ENCODE measurements at places on chromosomes 3 and 15.

GRCh38 chr15:70072479-70072878 is 25.2 kb downstream of the TLE3 start:
- DNase-seq, result no peak

DNA sequence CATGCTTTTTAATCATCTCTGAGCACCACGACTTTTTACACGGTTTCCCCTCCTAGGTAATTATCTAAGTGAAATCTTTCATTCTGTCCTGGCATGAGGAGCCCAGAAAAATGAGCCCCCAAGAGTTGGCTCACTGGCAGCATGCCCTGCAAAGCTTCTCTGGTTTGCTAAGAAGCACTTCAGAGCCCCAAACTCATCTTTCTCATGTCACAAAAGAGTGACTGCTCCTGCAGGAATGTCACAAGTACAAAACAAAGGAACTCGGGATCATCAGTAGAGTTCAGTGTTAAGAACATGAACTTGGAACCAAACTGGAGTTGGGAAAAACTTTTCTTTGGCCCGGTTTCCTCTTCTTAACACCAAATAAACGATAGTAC is 123.9 kb downstream of the FOXB1 start:
- peak; percentile 42 for DNase-seq

DNA sequence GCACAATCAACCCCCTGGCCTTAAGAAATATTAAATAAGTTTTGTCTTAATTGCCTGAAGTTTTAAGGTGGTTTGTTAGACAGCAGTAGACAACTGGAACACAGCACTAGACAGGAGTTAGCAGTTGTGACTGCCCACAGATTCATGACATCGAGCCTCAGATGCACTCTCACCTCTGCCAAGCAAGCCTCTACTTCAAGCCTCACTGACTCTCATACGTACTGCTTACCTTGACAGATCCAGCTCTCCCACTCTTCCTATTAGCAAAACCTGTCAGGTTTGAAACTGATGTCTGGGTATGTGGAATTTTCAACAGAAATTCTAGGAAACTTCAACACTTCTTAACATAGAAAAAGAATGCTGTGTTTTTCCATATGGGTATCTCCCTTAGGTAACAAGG is 382.9 kb upstream of the DPH6 start:
- no peak for DNase-seq

DNA sequence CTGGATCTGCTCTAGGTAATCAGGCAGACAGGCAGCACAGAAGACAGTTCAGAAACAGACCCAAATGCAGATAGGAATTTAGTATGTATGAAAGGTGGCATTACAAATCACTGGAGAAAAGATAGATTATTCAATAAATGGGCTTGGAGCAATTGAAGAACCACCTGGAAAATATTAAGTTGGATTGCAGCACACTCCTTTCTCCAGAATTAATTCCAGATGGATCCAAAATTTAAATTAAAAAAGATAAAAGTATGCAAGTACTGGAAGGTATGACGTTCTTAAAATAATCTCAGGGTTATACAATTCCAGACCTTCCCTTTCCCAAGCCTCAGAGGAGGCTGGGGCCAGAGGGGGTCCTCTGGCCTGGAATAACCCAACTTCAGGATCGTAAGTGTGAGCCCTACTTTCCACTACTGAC is 32.5 kb downstream of the HRH1 start:
- DNase-seq, result no peak

- no peak for DNase-seq
These were observed 579.0 kb upstream of the CBLB start for GRCh38 chr3:106447723-106448301.

- no peak for DNase-seq
These were observed 26.6 kb downstream of the CSTA start for GRCh38 chr3:122351612-122352011.

GRCh38 chr15:66701422-66702034 is 508 bp upstream of the SMAD6 start:
- no peak for DNase-seq

- DNase-seq, result peak; percentile 66
These were observed 39.0 kb downstream of the IL12A start for GRCh38 chr3:160027541-160028195.

GRCh38 chr3:197399486-197399885 is 101.1 kb upstream of the DLG1 start:
- no peak for DNase-seq

- no peak for DNase-seq
These were observed 45.4 kb downstream of the MAP6D1 start for GRCh38 chr3:183779896-183780465.

- no peak for DNase-seq
These were observed 89.7 kb upstream of the XCR1 start for GRCh38 chr3:46116996-46117395.

DNA sequence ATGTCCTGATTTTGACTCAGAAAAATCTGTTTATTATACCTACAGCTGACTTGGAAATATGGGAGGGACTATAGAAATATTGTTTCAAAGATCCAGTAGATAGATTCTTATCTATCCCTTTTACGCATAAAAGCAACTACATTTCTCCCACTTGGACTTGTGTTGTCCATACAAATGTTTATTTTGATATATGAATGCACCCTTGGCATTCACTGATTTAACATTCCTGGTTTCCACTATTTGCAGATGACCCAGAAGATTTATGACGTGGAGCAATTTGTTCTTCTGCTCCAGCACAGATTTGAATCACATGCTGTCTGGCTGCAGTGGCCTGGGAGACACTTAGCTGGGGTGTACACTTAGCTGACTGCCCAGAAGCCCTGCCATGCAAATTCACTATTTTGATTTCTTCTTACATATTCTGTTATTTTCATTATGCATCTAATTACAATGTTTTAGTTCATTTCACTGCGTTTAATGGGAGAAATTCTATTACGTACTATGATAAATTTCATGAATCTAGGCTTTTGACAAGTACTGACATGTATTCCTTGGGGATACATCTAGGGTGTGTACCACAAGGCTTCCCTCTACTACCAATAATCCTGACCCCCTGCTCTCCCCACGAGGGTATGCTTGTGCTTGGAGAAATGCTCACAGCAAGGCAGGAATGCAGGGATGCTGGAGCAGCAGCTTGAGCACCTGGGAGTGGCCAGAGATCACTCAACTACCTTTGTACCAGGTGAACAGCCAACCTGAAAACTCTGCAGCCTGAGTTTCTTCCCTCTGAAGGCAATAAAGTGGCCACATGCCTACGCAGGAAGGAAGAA is 223.6 kb upstream of the TBL1XR1 start:
- peak; percentile 19 for DNase-seq

GRCh38 chr15:63387748-63388493 is 6.3 kb upstream of the CA12 start:
- DNase-seq, result no peak

DNA sequence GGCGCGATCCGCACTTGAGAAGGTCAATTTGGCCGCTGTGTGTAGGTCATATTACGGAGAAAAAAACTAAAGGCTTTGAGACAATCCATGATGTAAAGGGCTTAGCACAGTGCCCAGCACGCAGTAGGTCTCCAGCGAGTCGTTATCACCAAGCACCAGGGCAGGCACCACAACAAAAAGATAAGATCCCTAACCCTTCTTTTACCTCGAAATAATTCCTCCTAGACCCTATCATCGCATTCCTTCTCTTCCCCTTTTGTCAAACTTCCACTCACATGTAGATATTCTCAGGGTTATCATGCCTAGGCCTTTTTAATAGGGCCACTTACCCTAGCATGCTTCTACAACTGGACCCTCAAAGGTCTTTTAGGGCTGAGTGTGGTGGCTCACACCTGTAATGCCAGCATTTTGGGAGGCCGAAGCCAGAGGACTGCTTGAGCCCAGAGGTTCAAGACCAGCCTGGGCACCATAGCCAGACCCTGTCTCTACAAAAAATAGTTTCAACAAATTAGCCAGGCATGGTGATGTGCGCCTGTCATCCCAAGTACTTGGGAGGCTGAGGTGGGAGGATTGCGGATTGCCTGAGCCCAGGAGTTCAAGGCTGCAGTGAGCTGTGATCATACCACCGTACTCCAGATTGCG is 13.5 kb downstream of the ZNF774 start:
- no peak for DNase-seq

- peak; percentile 2 for DNase-seq
These were observed 61.3 kb upstream of the TAMM41 start for GRCh38 chr3:11907667-11908660.

DNA sequence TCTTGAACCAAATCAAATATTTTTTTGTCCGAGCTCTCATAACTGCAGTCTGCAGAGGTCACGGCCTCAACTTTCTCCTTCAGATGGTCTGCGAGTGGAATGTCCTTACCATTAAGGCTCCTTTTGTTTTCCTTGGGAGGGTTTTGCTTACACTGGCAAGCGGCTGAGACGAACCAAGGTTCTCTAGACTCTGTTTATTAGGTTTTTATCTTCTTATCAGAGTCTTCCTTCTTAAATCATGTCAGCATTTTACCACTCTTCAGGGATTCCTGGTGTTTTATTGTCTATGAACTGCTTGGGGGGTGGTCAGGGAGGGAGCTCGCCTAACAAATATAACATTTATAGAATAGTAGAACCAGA is 773.7 kb upstream of the NR2F2 start:
- peak; percentile 52 for DNase-seq

DNA sequence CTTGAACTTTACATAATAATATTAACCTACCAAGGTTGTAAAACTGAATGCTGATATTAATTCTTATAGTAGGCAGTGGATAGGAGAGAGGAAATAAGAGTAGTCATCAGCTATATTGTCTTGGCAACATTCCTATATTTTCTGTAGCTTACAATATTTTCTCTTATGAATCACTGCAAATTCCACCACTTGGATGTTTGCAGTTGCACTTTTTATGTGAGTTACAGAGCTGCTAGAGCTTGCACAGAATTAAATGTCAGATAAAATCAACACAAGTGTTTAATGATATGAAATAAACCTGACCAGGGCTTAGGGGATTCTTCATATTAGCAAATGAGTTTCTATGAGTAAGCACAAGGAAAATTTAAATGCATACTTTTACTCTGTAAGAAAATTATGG is 1710.1 kb downstream of the SI start:
- peak; percentile 22 for DNase-seq

DNA sequence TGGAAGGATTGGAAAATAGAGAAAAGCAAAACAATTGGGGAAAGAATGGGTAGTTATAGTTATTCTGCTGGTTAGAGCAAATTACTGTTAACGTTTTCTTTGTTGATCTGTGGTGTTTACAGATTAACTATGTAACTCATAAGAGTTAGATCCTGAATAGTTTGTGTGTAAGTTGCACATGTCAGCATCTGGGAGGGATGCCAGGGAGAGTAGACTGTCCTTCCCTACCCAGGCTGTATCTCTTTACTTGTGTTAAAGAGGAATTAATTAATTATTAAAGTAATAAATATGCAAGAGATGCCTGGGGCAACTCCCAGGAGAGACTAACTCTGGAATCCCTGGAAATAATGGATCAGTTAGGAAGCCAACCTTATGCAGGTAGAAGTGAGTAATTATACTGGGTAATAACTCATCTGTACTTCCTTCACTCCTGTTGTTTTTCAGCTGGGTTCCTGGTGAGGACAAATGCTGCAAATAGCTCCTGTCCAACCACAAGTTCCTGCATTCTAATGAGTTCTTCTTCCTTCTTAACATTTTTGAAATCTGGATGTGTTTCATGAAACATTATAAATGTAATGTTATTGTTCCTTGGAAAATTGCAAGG is 18.9 kb downstream of the GHRL start:
- DNase-seq, result peak; percentile 25

DNA sequence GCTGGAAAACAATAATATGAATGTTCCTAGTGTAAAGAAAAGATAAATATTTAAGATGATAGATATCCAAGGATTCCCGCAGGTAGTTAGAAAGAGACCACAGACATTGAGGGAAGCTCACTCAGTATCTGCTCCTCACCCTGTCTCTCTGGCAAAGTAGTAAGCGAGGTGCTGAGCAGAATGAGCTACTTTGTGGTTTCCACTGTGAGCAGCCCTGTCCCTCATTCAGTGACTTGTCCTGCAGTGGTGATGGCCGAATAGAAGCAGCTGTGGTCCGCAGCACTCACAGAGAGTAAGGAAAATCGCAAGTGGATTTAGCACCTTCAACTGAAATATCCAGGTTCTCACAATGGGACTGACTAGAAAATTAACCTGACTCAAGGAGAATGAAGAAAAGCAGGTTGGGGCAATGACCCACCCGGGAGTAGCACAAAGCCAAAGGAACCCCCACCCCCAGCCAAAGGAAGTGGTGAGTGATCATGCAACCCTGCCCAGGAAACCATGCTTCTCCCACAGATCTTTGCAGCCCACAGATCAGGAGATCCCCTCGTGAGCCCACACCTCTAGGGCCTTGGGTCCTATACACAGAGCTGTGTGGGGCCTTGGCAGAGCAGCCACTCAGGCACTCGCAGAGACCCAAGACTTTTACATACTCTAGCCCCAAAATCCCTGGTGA is 21.8 kb upstream of the SLC25A38 start:
- no peak for DNase-seq

DNA sequence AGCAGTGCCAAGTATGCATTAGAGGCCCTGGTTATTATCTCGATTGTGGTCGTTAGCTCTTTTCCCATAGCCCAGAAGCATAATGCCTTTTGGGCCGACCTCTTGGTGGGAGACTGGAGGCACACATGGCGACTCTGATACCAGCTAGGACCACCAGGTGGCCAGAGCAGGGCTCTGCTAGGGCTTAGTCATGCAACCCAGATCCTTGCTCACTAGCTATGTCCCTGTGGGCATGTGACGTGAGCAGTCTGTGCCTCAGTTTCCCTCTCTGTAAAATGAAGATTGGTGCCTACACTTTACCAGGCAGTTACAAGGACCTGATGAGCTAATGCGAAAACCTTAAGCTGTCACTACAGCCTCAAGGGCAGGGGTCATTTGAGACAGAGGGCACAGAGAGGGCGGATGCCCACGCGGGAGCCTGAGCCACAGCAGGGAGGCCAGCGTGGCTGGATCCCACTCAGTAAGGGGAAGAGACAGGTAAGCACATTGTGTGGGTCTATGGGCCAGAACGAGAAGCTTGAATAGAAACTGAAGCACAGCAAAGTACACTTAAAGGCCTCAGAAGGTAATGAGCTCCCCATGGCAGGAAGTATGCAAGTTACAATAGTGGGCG is 8.8 kb downstream of the KLF15 start:
- peak; percentile 12 for DNase-seq

GRCh38 chr3:49926117-49926728 is 3.4 kb downstream of the MON1A start:
- no peak for DNase-seq

- DNase-seq, result peak; percentile 21
These were observed 412.9 kb downstream of the TIGIT start for GRCh38 chr3:114706591-114707232.

GRCh38 chr15:25790000-25790660 is 73.0 kb downstream of the ATP10A start:
- peak; percentile 70 for DNase-seq

DNA sequence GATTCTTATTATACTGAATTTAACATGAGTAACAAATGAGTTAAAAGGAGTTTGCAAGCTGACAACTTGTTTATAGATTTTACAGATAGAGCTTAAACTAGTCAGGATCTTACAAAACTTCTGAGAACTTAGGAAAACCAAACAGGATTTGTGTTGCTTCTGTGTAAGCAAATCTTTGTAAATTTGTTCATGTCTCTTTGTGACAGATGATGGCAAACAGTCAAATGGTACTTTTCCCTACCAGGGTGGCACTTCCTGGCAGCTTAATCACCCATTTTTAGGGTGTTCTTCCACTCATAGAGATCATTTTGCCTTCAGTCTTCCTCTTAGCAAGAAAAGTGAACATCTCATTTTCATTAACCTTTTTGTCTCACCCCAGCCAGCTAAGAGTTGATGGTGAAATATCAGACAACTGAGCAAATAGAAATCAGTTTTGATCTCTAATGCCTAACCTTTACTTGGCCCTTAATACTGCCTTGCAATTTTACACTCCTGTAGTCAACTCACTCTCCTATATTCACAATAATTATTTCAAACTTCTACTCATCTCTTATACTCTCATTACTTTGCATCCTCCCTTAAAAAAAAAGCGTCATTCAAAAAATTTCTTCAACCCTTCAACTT is 23.7 kb upstream of the NECTIN3 start:
- no peak for DNase-seq
